ENCODE measurements at places on chromosomes 3 and 15.

- no peak for DNase-seq
These were observed 12.2 kb downstream of the ZIC1 start for GRCh38 chr3:147421184-147421912.

DNA sequence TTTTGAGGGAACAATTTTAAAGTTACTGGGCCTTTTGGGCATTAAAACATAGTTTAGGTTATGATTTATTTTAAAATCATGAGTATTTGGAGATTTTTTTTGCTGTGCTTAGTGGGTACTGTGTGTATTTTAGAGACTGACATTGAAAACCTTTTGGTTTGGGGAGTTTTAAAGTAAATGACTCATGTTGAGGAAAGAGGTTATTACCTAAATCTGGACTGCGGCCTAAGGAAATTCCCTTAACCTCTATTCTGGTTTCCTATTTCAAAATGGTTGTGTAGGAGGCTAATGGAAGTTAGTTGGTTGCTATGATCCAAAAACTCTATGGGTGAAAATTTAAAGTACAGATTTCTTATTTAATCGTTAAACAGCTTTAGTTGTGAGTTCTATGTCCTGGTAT, 57.3 kb upstream of the DPH6 start:
- no peak for DNase-seq

DNA sequence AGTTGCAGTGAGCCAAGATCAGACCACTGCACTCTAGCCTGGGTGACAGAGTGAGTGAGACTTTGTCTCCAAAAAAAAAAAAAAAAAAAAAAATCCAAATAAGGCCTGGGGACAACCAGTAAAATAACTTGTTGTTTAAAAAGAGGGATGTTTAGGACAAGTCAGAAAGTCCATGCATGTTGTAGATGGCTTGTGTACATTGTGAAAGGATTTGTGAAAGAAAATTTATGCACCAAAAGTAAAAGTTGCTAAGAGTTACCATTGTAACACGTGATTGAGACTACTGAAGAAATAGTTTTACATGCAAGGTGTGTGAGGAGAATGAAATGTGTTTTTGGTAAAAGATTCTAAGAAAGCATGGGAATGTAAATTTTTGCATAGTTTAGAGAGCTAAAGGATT, 35.7 kb upstream of the SEC61A1 start:
- DNase-seq: no peak

DNA sequence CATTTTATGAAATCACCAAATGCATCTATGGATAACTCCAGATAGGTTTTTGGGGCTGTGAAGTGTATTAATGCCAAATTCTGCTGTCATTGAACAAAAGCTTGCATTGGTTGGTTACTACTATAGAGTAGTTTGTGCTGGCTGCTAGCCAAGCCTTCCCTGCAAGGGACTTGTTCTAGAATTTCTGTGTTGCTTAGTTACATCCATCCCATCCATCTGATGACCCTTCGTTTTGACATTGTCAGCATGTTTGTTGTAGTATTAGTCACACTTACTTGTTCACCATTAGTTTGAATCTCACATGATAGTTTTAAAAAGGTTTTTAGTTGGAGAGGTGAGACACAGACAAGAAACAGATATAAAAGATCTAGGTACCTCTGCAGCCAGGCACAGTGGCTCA, 7.0 kb upstream of the NIPA2 start:
- DNase-seq: no peak

- DNase-seq: no peak
These were observed 357.2 kb downstream of the PDCD6IP start for GRCh38 chr3:34155666-34156065.

GRCh38 chr3:47377186-47377585, 3.6 kb upstream of the PTPN23 start:
- DNase-seq: no peak

- DNase-seq: no peak
These were observed 360.6 kb upstream of the ATP10A start for GRCh38 chr15:26223720-26224119.

DNA sequence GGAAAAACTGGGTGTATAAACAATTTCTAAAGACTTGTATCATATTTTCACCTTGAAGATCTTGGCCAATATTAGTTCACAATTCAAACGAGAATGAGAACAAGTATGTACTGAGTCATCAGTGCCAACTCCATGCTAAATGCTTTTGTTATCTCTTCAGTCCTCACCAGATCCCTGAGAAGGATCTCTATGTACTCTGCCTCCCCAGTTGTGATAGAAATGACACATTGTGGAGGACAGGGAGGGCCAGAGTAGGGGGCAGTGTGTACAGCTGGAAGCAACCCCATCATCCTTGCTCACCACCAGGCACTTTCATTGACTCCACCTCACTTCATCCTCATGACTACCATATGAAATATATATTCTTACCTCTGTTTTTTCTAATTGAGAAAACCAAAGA, 353.7 kb upstream of the SOX2 start:
- DNase-seq: no peak

DNA sequence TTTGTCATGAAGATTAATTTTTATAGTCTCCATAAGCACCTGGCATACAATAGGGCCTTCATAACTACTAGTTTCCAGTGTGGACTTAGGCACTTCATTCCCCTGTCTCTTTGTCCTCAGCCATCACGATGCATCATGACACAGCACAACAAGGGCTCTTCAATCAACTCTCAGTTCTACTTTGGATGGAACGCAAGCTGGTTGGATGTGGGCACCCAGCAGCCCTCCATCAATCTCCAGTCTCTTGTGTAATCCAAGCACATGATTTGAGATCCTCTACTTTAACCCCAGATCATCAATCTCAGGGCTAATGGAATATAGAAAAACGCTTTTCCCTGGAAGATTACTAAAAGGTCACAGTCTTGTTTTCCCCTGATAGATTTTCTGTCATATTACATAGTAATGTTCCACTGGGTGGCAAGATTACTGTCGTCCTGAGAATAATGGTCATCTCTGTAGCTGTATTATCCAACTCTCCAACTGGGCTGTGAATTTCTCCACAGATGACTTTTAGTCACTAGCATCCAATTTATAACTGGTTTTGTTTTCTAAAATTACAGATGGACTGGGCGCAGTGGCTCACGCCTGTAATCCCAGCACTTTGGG, 22.9 kb upstream of the CHRNA7 start:
- DNase-seq: no peak

DNA sequence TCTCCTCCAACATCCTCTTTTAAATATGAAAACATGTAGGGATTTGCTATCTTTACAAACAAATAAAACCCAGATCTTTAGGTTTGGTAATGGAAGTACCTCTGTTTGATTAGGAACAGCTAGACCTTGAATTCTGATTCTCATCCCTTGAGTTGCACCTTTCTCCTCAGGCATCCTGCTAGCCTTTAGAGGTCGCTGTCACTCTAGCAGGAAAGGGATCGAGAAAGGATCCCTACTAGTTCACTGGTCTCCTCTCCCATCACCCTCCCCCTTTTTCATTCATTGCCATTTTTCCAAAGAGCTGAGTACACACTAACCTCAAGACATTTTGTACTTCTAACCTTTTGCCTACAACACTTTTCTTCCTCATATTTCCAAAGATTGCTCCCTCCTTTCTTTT, 569.8 kb downstream of the RBMS3 start:
- DNase-seq: no peak

GRCh38 chr15:70670680-70671079, 92.7 kb downstream of the UACA start:
- DNase-seq: no peak

Data from stimulated activated CD8-positive, alpha-beta memory T cell treated with anti-CD3 and anti-CD28 coated beads, Interleukin-4, amount 100 ng/mL, for 24 hours (primary cell).